Left colon (tissue), 2 donors: ENCODE measurements at places on chromosomes 1 and 21. TPM values are rescaled to one million over a fixed set of nuclear protein-coding genes. Genes with fewer than 3 reads are reported as not detected.

GRCh38 chr1:51253691-51254090 lies 17.6 kb downstream of the RNF11 start:
- DNase-seq = no peak

- no peak for DNase-seq
Measured at GRCh38 chr1:246824541-246824940, 100.3 kb downstream of the SCCPDH start.

- DNase-seq = no peak
Measured at GRCh38 chr1:74395571-74395970, 116.8 kb downstream of the LRRC53 start.

DNA sequence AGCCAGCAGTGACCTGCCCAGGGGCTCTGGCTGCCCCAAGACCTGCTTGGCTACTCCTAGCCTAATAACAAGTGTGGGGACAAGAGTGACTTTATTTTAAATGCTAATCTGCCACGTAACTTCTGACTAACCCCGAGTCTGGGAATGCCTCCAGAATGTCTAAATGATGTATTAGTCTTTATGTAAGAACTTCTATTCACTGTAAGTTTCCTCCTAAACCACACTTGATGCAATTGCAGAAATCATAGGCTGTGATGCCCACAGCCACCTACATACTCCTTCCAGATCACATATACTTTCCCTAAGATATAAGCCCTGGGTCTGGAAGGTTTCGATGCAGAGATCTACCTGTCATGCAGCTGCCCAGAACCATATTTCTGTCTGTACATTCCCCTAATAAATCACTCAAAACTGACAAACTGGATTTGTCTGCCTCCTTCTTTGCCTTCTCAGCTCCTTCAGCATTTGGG lies 5.9 kb upstream of the VPS45 start:
- DNase-seq = no peak

- no peak for DNase-seq
Measured at GRCh38 chr1:179808503-179808902, 65.4 kb downstream of the FAM163A start.

DNA sequence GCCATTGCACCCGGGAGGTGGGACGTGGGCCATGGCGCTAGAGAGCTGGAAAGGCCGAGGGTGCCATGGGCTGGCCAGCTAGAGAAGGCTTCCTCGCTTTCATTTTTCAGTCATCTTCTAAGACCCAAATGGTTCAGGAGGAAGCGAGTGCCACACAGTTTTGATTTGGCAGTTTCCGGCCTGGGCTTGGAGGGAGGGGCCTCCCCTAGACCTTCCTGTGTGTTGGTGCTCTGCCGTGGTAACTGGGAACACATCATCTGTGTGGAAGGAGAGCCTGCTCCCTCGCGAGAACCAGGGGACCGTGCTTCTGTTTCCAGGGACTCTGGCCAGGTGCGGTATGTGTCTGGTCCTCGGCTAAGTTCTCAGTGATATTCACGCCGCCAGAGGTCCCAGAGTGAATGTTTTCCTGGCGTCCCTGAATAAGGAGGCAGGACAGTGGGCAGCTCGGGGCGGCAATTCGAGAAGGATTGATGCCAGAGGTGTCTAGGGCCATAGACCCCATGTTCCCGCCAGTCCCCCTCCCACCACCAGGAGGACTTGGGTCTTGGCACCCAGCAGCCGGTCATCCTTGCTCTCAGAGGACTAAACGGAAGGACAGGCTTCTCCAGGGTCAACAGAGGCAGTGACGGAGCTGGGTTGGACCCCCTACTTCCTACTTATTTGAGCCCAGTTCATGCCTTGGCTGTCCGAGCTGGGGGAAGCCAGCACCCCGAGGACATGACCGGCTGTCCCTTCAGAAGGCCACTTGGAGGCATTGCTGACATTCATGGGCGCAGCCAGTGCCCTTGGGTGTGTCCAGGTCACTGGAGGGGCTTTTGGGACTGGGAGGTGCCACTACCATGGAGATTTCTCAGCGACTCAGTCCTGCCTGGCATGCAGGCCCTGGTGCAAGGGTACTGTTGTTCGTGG lies 2.7 kb upstream of the NPHP4 start:
- no peak for DNase-seq

DNA sequence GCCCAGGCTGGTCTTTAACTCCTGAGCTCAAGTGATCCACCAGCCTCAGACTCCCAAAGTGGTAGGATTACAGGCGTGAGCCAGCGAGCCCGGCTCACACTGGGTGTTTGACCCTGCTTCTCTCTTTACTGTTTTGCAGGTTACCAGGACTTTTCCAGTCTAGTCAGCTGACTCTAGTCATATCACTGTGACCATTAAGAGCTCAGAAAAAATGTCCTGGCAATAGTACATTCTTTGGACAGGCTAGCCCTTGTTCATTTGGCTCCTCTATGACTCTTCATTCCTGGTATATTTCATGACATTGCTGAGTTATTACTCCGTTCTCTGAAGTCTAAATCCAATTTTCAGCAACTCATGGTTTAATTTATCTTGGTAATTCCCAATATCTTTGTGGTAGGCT lies 8.0 kb upstream of the CA6 start:
- no peak for DNase-seq

- DNase-seq = no peak
Measured at GRCh38 chr1:21775985-21776562, 6.9 kb downstream of the USP48 start.

GRCh38 chr1:152003846-152004442 lies 10.3 kb upstream of the S100A10 start:
- DNase-seq = no peak

DNA sequence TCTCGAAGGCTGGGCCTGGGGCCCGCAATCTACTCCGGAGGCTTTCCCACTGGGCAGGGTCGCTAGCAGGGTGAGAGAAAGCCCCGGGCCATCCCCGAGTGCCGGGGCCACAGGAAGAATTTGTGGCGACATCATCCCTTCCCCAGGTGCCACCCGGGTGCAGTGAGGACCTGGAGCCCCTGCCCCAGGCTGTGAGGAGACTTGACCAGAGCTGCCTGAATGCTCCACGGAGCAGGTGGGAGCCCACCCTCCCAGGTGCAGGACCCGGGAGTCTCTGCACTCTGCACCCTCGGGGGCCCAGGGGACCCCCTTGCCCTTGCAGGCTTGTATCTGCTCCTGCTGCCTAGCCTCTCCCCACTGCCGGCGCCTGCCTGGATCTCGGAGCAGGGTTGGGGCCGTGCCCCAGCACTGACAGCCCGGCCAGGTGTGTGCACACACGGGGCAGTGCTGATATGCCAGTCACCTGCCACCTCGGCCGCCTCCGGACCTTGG lies 67.5 kb upstream of the RGS7 start:
- no peak for DNase-seq

- no peak for DNase-seq
Measured at GRCh38 chr1:152397474-152397873, 16.6 kb downstream of the CRNN start.

DNA sequence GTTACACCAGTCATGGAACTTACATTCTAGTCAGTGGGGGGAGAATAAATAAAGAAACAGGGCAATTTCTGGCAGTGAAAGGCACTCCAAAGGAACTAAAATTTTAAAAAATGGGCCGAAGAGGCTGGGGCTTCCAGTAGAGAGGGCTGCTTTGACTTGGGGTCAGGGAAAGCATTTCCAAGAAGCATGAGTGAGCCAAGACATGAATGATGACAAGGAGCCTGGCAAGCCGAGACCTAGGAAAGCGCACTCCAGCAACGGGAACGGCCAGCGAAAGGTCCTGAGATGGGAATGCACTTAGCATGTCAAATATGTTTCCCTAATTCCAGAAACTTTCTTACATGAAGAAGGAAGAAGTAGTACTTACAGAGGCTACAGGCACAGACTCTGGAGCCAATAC lies 95.4 kb upstream of the NGF start:
- no peak for DNase-seq

- no peak for DNase-seq
Measured at GRCh38 chr1:19115082-19115808, 94.8 kb downstream of the UBR4 start.

- no peak for DNase-seq
Measured at GRCh38 chr21:41759926-41760325, 6.9 kb downstream of the RIPK4 start.

GRCh38 chr21:36825658-36826057 lies 126.7 kb downstream of the SIM2 start:
- no peak for DNase-seq

DNA sequence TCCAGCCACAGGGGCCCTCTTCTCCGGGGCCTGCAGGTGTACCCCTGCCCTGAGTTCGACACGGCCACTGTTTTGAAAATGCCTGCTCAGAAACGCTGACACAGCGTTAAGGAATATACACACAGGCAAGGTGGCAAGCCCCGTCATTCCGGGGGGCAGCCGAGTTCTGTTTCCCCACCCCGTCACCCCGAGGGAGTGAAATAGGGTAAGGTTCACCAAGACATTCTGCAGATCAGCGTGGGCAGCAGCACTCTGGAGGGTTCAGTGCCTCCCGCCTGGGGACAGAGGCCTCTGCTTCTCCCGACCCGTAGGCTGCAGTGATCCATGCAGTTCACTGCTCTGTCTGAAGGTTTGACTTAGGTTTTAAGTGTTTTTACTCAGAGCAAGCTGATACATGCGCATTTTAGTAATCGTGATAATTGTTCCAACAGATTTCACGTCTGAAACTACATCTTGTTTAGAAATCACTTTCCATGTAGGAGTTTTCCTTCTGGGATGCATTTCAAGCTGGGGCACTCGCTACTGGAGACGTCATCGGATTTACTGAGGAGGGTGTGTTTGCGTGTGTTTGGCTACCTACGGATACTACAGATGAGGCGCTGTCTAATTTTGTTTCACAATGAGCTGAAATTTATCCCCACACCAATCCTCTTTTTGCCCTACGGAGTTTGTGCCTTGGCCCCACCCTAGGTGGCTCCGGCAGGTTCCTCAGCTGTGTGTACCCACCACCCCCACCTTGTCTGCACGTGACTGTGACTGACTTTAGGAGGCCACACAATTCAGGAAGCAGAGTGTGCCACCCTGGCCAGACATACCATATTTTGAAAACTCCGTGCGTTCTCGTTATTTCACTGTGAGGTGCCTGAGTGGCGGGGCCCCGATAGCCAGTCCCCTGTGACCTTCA lies 63.5 kb downstream of the AGPAT3 start:
- DNase-seq = no peak

DNA sequence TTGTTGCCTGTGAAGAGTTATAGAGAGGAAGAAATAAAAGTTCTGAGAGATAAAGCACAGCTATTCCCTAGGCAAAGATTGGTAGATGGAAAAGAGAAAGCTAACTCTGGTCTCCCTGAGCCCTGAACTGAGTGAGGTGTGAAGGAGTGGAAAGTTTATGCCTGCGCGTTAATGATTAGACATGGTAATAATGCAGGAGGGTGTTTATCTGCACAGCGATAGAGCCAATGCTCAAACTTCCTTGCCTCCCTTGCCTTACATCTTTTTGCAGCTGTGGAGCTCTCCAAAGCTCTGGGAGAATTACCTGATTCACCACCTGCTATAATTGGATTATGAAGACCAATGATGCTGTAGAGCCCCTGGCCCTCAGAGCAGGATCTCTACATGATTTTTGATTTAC lies 32.8 kb upstream of the CHRM3 start:
- DNase-seq = no peak

GRCh38 chr21:46662765-46663500 lies 27.5 kb downstream of the PRMT2 start:
- DNase-seq = no peak

GRCh38 chr1:93502571-93502970 lies 54.7 kb downstream of the FNBP1L start:
- DNase-seq = no peak

DNA sequence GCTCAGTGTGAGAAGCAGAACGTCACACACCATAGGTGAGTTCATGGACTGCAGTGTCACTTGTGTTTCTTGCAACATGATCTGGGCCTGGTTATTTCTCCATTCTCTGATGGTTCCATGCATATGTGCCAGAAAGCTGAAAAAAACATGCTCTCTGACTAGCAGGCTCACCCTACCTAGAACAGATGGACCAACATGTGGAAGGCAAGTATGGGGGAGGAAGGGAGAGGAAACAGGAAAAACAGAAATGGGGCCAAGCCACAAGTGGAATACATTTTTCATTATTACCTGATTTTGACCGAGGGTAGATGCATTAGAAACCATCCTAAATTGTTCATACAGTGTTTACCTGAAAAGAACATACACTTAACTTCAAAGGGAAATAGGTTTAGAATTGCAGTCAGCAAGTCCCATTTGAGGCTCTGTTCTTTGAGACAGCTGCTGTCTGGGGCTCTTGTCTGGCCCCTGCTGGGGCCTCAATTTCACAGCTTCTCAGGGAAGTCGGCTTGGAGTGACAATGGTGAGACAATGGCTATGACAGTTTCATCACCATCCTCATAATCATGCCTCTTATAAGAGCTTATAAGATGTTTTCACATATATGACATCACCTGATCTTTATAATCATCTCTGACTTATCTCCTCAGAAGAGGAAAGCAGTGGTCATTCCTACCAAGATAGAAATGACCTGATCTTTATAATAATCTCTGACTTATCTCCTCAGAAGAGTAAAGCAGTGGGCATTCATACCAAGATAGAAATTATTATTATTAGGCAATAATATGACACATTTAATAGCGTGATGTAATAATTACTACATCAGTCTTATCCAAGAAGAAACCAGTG lies 327.3 kb downstream of the SIPA1L2 start:
- no peak for DNase-seq

DNA sequence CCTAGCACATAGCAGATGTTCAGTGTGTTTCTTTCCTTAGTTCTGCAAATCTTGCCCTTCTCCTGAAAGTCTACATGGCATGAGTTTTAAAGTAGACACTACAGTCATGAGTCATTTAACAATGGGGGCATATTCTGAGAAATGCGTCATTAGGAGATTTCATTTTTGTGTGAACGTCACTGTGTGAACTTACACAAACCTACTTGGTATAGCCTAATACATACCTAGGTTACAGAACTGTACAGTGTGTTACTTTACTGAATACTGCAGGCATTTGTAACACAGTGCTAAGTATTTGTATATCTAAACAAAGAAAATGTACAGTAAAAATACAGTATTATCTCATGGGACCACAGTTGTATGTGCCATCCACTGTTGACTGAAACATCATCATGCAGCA lies 10.0 kb downstream of the TTF2 start:
- no peak for DNase-seq

GRCh38 chr1:15116966-15117365 lies 36.6 kb upstream of the TMEM51 start:
- no peak for DNase-seq

GRCh38 chr1:47617381-47618221 lies 179.8 kb downstream of the FOXD2 start:
- DNase-seq = no peak

GRCh38 chr1:26701266-26701994 lies 5.6 kb downstream of the ARID1A start:
- DNase-seq = no peak

- no peak for DNase-seq
Measured at GRCh38 chr21:15508554-15508953, 221.2 kb upstream of the USP25 start.

DNA sequence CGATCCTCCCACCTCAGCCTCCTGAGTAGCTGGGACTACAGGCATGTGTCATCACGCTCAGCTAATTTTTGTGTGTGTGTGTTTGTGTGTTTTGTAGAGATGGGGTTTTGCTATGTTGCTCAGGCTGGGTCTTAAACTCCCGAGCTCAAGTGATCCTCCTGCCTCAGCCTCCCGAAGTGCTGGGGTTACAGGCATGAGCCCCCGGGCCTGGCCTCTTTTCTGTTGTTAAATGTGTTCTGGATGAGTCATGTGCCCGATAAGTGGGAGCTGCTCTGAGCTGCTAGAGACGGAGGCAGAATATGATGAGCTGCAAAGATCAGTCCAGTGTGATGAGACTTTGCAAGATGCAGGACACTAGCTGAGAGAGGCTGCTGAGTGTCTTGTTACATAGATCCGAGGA lies 75.5 kb downstream of the VPS13D start:
- DNase-seq = no peak

MYOM3 gene
- total RNA-seq = 4.1 TPM

RAB3B gene
- 3.2 TPM for total RNA-seq

F11R gene
- 145 TPM for total RNA-seq

PRKAA2 gene
- 4.4 TPM for total RNA-seq

IFI6 gene
- 15.7 TPM for total RNA-seq

SPATA45 gene
- not detected for total RNA-seq
